Fibroblast of lung (primary cell): ENCODE measurements at places on chromosomes 2 and 18.

GRCh38 chr18:73719611-73720010 is 428.0 kb downstream of the FBXO15 start:
- DNase-seq, result no peak

DNA sequence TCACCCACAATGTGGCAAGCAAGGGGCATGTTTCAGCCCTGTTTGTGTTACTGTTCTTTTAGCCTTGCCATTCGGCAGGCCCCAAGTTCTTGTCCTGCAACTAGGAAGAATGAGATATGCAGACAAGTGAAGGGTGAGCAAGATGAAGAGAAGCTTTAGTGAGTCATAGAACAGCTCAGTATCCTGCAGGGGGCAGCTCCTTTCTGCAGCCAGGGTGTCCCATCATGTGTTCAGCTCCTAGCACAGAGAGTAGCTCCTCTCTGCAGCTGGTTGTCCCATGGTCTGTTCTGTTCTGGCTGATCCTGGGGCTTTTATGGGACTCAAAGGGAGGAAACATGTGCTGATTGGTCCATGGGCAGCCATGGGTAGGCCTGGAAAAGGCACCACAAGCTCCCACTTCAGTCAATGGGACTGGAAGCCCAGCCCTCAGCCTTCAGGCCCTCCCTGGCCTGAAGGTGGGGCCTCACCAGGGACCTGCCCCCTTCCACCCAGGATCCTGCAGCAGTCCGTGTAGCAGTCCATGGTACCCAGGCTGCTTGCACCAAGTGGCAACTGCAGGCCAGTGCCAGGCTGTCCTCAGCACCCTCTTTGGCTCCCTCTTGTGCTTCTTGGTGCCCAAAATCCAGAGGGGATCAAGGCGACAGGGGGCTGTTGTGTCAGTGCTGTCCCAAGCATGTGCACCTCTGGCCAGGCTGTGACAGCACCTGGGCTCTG is 326.4 kb downstream of the NR4A2 start:
- peak; percentile 6 for DNase-seq

GRCh38 chr2:100673691-100674485 is 111.1 kb downstream of the PDCL3 start:
- no peak for DNase-seq

DNA sequence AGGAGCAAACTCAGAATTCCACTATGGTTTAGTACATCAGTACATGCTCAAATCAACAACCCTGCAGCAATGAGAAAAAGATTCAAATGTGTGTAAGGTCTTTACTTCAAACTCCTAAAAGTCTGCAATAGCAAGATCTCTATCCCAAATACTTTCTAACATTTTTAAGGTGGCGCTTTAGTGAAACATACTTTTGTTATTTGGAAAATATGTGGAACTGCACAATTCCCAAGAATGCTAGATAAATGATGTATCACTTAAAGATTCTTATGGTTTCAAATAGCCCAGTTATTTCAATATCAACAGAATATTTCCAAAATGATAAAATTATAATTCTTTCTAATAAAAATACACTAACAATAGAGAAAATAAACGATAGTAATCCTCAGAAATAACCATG is 227.6 kb upstream of the SMAD7 start:
- DNase-seq, result no peak

DNA sequence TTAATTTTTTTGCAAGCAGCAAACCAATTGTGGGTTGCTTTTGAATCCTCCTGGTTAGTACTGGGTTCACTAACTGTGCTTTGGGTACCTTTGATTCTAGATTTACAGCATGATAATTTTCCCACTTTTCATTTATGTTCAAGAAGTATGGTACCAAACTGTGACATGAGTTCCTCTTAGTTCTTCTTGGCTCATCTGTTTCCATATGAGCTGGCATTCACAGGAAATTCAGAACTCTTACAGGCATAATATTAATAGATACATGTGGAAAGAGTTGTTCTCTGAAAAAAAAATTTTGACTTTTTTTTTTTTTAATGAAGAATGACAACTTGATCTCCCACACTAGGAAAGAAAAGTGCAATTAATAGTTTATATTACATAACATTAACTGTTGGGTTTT is 59.4 kb downstream of the FMNL2 start:
- no peak for DNase-seq

GRCh38 chr2:203261326-203262159 is 22.7 kb downstream of the CYP20A1 start:
- no peak for DNase-seq

DNA sequence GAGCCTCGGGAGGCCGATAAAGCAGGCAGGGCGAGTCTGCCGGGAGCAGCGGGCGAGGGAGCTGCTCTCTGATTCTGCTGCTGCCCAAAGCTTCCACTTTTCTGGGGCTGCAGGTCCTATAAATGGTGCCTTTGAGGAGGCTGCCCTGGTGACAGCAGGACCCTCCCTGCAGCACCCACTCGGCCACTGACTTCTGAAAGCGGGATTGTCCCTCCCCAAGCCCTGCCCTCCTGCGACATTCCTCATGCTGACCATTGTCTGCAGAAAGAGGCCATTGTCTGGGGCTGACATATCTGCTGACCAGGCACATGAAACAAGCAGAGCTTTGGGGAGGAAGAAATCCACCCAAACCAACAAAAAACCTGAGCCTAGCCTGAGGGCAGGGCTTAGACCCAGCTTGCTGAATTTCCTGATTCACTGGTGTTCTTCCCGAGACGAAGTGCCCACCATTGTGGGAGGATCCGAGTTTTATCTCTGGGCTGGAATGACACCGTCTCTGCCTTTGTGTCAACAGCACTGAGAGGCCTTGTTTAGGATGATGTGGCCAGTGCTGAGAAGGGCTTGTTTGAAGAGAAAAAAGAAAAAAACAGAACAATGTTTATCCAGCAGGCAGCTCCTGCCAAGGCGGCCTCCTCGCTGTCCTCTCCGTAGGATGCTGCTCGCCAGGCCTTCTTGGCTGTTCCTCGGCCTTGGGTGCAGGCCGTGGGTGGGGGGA is 129.7 kb downstream of the MYCN start:
- no peak for DNase-seq

DNA sequence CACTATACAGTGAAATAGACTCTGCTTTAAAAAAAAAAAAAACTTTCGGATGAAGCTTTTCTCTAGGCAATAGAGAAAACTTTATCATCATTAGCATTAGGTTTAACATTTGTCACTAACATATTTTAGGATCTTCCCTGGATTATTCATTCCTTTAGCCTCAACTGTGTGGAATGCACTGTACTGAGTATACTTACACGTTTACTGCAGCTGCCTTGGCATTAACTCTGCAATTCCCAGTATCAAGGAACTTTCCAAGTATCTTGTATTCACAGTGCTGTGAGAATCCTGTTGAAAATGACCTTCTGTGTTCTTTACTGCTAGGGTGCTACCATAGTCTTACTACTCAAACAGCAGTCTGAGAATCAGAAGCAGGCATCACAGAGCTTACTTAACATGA is 328.2 kb upstream of the COL3A1 start:
- DNase-seq, result peak; percentile 88

- DNase-seq, result no peak
Measured at GRCh38 chr2:94877129-94877528, 5.9 kb downstream of the TEKT4 start.

- no peak for DNase-seq
Measured at GRCh38 chr18:48932822-48933510, 17.8 kb downstream of the SMAD7 start.

GRCh38 chr2:28035163-28035690 is 144.7 kb downstream of the BABAM2 start:
- no peak for DNase-seq
